ENCODE measurements at places on chromosomes 3 and 15. TPM values are rescaled to one million over a fixed set of nuclear protein-coding genes. Genes with fewer than 3 reads are reported as not detected.

DNA sequence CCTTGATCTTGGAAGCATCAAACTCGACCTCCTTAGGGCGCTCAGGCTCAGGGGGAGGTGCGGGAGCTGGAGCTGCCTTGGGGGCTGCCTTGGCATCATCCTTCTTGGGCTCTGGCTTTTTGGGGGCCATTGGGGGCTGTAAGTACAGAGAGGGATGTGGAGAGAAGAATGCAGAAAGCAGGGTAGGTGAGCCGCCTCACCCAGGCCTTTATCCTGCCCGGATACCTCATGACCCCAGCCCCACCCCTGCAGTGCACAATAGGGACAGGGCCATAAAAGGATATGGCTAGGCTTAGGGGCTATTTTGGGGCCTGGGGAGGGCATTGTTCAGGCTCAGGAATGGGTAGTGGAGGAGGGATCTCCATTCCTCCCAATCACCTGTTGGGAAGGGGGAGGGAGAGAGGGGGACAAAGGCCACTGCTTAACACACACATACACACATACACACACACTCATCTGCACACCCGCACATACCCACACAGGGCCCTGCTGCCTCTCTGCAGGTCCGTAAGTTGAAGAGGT is at the start of gene MYL3:
MYL3 (minus strand) TSS at position 184 of the 522 bp plus-strand sequence; CDS start at position 130, 54 bp downstream.
- peak; percentile 44 for DNase-seq

DNA sequence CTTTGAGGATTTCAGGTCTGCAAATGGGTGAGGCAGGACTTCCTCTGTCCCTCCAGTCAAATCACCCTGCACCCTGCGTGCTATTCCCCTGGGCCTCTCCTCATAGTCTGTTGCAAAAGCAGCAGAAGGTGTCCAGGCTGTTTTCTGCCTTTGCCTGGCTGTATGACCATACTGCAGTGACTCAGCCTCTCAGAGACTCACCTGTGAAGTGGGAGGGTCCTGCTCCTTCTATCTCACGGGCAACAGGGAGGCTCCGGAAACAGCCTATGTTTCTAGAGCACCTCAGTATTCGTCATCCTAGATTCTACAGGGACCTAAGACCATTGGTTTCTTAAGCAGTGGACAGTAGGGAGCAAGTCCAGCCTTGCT is 216.4 kb downstream of the TLE3 start:
- DNase-seq: no peak

DNA sequence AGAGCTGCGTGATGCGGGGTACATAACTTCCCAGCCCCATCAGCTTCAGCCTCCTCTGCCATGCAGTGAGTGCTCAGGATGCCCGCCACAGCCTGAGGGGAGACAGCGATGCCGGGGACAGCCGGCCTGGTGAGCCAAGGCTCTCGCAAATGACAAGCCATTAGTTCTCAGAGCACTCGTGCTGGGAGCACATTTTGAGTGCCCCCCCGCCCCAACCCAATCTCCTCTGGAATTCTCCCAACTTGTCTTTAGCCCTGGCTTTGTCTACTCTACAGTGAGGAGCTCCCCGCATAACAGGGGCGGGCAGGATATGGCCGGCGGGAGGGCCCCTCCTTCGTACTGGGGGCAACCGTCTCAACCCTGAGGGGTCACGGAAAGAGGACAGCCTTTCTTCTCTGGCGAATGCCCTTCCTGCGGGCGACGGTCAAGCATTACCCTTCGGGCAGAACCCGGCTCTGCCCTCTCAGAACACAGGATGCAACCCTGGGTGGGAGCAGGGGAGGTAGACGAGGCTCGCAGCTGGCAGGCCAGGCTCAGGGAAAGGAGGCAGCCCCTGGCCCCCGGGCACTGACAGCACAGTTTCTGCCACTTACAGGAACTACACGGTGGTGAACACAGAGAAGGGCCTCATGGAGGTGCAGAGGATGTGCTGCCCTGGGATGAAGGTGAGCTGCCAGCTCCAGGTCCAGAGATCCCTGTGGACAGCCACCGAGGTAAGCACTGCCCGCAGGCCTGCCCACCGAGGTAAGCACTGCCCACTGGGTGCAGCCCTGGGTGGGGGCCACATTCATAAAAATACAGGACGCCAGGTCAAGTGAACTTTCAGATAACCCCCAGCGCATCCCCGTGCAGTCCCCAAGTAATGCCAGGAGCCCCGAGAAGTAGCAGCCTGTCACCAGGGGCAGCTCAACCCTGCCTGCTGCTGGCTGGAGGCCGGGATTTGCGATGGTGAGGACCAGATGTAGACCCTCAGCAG is 141.7 kb downstream of the LRRK1 start:
- no peak for DNase-seq

DNA sequence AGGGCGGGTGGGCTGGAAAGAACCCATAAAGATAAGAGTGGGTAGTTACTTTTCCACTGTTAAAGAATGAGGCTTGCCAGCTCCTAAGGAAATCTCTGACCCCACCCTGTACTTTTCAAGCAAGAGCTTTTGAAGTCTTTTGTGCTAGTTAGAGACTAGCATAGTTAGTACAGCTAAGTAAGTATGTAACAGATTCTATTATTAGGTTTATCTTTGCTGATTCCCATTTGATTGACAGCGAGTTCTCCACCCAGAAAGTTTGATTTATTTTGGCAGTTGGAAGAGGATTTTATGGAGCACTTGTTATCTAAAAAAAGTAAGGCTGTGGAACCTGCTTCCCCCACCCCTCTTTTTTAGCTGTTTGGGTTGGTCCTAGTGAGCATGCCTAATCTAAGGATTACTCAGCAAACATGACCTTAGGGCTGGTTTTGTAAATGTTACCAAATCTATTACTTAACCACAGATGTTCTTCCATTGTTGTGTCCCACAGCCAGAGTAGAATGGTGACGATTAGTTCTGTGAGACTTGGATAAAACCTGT is 57.6 kb downstream of the FNDC3B start:
- no peak for DNase-seq

GRCh38 chr3:145900056-145900829 is 260.7 kb downstream of the PLOD2 start:
- no peak for DNase-seq

- DNase-seq: no peak
These were observed 35.8 kb downstream of the BHLHE40 start for GRCh38 chr3:5015056-5015455.

- DNase-seq: no peak
These were observed 145.9 kb downstream of the SHQ1 start for GRCh38 chr3:72702390-72702789.

DNA sequence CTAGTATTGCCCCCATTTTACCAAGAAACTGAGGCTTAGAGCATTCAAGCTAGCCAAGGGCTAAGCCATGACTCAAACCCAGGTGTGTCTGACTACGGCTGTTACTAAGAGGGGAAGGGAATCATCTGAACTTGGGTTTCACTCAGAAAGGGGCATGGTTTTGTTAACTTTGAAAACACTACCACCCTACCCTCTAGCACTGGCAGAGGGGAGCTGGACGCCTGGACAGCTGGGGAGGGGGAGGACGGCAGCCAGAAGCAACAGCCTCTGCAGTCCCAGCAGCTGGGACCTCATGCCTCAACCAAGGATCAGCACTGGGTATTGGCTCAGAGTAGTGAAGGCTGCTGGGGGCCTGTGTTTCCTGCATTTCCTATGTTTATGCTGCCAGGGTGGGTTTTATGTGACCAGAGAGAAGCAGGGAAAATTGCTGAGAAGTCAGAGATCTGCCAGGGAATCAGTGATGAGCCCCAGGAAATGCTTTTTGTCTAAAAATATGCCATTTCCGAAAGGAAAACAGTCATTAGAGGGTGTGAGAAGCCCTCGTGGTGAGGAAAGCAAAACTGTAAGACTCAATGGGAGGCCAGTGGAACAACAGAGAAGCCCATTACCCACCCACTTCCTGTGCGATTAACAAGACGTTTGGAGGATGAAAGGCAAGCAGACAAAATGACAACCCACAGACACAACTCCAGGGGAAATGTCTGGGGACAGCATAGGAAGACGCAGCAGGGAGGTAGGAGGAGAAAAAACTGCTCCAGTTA is 41.2 kb downstream of the LIPC start:
- no peak for DNase-seq

DNA sequence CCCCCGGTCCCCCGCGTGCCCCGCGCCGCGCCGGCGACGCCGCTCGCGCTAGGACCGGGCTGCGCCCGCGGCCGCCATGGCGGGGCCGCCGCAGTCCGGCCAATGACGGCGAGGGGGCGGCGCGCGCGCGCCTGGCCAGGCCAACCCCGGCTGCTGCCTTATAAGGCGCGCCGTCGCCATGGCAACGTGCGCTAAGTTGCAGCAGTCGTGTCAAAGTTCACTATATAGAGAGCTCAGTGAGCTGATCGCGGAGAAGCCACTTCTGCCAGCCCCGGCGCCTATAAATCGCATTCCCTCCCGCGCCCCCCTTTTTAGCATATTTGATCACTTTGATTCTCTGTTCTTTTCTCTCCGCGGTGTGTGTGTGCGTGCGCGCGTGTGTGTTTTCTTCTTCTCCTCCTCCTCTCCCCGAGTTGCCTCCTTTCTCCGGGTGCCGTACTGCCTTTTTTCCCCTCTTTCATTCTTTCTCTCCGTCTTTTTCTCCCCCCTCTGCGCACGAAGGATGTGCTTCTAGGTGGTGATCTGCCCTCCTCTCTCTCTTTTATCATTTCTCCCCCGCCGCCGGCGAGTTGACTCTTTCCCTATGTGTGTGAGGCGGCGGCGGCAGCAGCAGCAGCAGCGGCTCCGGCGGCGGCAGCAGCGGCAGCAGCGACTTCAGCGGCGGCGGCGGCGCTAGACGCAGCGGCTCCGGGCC is at the start of gene NR2F2:
NR2F2 (plus strand) TSS at position 251 of the 694 bp plus-strand sequence. CDS start 1,406 bp downstream, outside the sequence.
- DNase-seq: peak; percentile 98

GRCh38 chr3:117515309-117515708 is 805.7 kb downstream of the TUSC7 start:
- DNase-seq: no peak

DNA sequence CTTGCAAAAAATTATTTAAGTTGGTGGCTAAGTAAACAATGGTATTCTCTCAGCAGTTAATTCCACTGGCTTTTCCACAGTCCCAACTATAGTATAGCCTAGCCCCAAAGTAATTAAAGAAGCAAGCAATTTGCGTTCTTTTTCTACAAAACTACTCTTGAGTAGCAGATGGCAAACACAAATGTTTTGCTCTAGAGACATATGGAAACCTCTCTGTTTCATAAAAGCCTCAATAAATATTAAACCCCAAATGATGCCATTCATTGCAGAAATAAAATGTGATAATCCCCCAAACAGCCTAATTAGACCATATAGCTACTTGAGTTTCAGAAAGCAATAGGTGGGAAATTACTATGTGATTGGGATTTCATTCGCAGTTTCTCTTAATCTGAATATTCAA is 8.7 kb upstream of the RAB8B start:
- no peak for DNase-seq

DNA sequence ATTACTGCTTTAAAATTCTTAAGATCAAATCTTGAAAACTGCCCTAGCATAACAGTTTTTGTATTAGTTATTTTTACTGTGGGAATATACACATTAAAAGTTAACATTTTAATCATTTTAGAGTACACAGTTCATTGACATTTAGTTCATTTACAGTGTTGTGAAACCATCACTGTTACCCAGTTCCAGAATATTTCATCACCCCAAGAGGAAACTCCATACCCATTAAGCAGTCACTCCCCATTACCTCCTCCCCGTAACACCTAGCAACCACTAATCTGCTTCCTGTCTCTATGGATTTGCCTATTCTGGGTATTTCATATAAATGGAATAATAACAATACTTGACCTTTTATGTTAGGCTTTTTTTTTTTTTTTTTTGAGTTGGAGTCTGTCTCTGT is 164.1 kb upstream of the LRRFIP2 start:
- no peak for DNase-seq

- DNase-seq: no peak
These were observed 23.1 kb upstream of the MTMR10 start for GRCh38 chr15:31014608-31014925.

DNA sequence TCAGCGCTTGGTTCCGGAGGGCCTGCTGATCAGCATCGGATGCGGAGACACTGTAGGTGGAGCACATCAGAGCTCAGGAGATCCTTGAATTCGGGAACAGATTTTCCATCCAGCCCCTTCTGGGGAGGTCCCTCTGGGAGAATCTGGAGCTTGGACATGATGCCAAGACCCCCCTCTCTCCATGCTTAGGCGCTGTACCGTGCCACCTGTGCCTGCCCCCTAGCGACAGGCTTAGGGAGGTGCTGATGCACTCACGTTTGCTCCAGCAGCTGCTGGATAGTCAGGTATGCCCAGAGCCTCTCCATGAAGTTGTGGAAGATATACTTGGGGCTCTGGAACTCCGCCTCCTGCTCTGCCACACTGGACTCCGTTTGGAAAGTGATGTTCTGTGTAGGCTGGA is 9.7 kb downstream of the ITIH4 start:
- DNase-seq: no peak

- no peak for DNase-seq
These were observed 71.2 kb downstream of the CHDH start for GRCh38 chr3:53775018-53775417.

DNA sequence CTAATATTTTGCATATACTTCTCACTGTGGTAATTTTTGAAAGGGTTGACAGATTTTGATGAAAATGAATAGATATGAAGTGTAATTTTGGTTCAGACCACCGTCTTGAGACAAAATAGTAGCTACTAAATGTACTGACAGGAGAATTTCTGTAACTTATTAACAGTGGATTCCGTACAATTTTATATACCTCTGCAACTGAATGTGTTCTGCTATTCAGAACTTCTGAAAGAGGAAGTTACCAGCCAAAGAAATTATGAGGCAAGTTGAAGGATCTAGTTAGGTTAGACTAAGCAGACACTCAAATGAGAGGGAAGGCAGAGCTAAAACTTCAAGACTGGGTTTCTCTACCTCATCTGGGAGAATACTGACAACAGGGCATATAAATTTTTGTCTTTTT is 29.4 kb downstream of the GAP43 start:
- no peak for DNase-seq

GRCh38 chr3:171192176-171192854 is 165.8 kb upstream of the SLC2A2 start:
- DNase-seq: no peak

DNA sequence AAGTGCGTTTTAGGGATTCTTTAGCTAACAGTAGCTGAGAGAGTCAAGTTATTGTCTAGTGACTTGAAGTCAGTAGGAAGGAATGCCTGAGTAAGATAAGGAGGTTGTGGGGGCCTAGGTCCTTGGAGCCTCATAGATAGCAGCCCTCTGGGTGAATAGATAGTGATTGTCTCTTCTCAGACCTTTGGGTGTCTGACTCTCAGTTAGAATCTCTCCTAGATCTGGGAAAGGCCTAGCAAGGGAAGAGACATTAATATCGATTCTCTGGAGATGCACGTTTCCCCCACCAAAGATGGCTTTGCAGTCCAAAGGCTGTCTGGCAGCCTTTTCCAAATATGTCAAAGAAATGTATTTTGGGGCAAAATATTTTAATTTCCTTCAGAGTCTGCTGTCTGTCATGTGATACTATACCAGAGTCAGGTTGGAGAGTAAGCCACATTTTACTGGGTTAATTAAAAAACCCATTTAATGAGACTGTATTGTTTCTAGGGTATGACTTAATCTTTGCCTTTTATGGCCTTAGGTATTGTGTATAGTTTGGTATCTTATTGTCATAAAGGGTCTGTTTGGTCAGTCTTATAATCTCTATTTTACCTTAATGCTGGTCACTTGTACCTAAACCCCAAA is 92.2 kb downstream of the ST6GAL1 start:
- DNase-seq: no peak

C3orf85 gene
- not detected for total RNA-seq

LRRIQ4 gene
- total RNA-seq: not detected

ROPN1 gene
- not detected for total RNA-seq

CLEC3B gene
- total RNA-seq: 50.0 TPM

TXNRD3 gene
- total RNA-seq: 12.1 TPM

ANKRD34C gene
- 0.14 TPM for total RNA-seq
